ENCODE measurements at places on chromosomes 12 and 14.

DNA sequence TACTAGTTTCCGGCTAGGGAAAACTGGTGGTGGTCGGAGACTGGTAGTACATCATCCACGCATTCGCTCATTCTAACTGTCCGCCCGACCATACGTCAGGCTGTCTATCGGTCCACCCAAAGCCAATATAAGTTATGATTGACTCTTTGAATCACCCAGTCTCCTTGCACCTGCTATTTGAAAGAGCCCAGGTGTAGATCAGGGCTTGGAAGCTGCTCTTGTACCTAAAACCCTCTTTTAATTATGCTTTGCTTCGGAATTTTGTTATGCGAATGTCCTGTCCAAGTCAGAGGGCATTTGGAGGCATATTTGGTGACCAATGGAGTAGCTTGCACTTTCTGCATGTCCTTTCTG is 5.7 kb upstream of the NKX2-1 start:
- no peak for DNase-seq

GRCh38 chr12:22850185-22850584 is 225.2 kb downstream of the ETNK1 start:
- DNase-seq: no peak

GRCh38 chr14:51369814-51370213 is 129.8 kb downstream of the TMX1 start:
- DNase-seq: no peak

DNA sequence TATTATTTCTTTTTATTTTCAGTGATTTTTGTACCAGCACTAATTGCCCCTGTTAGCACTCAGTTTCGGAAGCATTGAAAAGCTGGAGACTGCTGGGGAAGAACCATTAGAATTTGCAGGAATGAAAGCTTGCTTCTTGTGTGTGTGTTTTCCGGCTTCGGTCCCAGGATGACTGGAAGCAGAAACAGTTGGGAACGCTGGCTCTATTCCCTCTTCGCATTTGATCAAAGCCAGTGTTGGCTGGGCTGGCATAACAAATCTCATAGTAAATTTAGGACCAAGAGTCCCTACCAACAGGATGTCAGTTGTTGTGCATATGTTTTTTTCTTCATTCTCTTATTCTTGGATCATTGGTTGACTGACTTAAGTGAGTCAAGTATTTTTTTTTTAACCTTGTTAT is 53.6 kb upstream of the TRAF3 start:
- DNase-seq: no peak

GRCh38 chr12:77685901-77686300 is 144.8 kb upstream of the NAV3 start:
- DNase-seq: no peak

GRCh38 chr14:23145794-23146350 is 26.8 kb upstream of the CEBPE start:
- DNase-seq: no peak

DNA sequence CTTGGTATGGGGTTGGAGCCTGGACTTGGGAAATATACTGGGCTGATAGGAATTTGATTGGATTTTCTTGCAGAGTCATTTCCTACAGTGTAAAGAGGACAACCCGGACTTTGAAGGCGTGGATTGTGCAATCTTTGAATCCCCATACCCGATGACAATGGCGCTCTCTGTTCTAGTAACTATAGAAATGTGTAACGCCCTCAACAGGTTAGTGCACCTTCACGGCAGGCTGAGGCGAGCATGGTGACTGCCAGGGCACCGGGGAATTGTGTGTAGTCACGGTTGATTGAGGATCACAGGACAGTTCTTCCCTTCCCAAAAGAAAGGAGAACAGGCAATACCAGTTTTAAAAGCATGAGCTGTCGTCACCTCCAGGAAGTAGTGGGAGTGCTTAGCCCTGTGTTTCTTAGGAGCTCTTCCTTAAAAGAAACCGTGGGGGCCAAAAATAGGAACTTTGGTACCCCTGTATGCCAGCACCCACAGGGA is 58.3 kb downstream of the ANAPC7 start:
- DNase-seq: peak; percentile 43

DNA sequence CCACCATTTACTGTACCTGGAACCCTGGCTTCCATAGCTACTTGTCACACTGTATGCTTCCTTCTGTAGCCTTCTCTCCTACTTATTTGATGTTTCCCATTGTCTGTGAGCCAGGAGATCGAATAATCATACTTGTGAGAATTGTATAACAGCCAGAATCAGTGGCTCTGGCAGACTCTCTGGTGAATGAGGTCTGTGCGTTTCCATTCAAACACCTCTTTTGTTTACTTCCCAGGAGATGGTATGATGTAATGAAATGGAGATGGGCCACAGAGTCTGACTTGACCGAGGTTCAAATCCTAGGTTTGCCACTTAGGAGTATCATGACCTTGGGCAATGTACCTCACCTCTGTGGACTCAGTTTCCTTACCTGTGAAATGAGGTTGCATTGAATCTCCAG is 35.7 kb upstream of the CLMN start:
- DNase-seq: no peak

DNA sequence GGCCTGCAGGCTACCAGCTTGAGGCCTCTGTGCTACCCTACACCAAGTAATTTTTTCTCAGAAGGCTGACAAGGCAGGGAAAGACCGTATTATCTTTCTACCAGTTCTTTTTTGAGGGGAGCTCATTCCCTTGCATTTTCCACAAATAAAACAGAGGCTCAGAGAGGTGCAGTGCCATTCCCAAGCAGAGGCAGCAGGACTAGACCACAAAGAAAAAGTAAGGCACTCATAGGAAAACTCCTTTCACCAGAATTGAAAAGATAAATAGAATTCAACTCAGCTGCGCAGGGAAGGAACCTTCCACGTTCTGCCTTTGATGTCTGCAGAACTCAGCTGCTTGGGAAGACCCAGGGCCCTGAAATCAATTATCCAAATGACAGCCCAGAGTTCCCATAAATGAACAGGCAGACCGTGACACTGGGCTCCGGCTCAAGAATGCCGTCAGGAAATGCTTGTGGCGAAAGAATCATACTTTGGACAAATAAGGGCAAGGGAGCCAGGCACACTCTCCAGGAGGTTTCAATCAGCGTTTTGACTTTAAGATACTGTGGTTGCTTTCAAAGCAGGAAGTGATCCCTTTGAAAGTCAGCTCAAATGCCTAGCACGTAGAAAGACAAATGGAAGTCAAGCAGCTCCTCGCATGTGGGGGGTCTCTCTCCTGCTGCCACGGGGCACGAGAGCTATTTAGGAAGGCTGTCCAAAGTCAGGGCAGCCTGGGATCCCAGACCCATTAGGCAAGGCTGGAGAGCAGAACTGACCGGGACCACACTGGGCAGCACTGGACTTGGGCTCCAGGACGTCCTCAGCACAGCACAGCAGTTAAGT is 14.0 kb downstream of the KCTD10 start:
- DNase-seq: no peak

DNA sequence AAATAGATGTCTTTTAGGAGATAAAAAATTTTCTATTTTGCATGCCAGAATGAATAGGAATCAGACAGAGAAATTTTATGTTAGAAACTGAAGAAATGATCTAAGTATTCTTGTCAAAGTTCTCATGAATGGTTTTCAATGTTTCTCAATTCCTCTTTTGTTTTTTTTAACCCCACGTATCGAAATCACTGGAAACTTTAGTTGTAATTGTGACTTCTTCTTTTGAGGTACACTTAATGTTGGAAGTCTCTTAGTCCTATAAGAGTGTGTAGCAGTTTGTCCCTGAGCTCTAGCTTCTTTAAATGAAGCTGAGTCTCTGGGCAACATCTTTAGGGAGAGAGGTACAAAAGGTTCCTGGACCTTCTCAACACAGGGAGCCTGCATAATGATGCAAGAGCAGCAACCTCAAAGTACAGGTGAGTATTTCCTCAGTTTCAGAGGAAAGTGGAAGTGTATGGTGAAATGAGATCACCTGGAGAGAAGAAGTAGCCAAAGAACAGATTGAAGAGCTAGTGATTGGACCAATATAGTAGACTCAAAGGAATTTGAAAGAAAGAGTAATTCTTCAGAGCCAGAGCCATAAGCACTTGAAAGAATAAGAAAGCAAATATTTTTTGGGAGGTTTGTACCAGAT is at the start of gene CLEC6A:
Gene CLEC6A, plus strand, starts transcription at position 236 of the 634 bp plus-strand sequence. Its CDS starts 150 bp downstream, at position 386.
- no peak for DNase-seq

DNA sequence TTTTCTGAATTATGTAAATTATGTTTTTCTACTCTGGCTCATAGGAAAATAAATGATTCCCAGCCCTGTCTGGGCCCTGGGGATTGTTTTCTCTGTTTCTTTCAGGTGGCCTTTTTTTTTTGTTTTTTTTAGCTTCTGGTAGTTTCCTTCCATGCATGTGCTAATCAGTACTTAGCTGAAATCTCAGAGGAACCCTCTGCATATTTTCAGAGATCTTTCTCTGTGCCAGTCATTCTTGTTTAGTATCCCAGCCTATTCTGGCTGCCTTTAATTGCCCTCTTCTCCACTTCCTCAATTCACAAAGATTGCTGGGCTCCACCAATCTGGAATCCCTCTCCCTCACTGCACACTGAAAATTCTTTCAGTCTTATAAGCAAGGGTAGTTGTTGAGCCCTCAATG is 46.9 kb downstream of the CNOT2 start:
- DNase-seq: no peak

DNA sequence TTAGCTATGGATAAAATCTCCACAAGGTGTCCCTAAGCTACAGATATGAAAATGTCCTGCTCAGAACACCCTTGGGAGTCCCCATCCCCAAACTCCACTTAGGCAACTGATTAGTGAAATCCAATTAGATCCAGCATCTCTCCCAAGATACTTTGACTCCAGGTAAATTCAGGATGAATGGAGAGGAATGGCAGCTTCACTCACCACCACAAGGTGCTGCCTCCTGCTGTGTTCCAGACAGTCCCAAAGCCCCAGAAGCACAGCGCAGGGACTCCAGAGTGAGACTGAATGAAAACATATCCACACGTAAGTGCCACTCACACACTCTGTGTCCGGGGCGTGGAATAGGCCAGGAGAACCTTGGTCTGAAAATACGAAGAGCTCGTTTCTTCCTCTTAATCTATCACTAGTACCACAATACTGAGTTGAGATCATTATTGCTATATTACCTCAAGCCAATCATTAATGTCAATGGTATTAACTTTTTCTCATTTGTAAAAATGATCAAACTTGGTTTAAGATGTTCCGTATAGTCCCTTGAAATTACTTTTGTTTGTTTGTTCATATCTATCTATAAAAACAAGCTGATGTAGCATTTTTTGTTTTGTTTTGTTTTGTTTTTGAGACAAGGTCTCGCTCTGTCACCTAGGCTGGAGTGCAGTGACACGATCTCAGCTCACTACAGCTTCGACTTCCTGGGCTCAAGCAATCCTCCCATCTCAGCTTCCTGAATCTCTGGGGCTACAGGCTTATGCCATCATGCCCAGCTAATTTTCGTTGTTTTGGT is 70.0 kb upstream of the BICD1 start:
- no peak for DNase-seq

DNA sequence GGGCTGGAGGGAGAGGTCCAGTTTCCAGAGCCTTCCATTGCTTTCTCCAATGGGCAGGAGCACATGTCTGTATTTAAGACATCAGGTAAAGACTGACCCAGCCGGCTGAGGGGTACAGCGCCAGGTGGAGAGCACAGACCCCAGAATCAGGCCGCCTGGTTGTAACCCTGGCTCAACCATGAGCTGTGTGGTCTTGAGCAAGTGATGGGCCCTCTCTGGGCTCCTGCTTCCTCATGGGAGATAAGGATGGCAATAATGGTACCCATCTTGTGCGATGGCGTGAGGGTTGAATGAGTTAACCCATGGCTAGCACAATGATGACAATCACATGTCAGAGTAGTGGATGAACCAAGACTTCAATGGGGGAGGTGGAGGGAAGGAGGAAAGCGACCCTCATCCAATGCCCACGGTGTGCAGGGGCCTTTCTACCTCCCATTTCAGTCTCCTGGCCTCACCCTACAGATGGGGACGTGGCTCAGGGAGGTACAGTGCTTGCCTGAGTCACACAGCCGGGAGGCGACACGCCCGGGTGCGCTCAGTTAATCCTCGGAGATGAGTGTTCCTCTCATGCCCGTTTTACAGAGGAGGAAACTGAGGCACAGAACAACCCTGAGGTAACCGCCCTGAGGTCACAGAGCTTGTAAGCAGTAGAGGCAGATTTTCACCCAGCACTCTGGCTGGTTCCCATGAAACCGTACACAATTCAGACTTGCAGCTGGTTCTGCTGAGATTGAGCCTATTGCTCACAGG is 163.9 kb downstream of the RBM19 start:
- no peak for DNase-seq

GRCh38 chr14:68286667-68287066 is 467.1 kb downstream of the RAD51B start:
- DNase-seq: no peak

- no peak for DNase-seq
Observed at GRCh38 chr12:96195845-96196451, 1.8 kb downstream of the ELK3 start.

- no peak for DNase-seq
Observed at GRCh38 chr14:92481386-92481785, 32.2 kb upstream of the RIN3 start.

- DNase-seq: no peak
Observed at GRCh38 chr12:25101092-25101445, 93.9 kb downstream of the DNAI7 start.

GRCh38 chr12:57603815-57604453 is 690 bp upstream of the DTX3 start:
- peak; percentile 61 for DNase-seq

- peak; percentile 90 for DNase-seq
Observed at GRCh38 chr14:91573894-91574837, 64.1 kb upstream of the PPP4R3A start.

- no peak for DNase-seq
Observed at GRCh38 chr12:57161491-57161890, 14.1 kb upstream of the LRP1-AS start.

DNA sequence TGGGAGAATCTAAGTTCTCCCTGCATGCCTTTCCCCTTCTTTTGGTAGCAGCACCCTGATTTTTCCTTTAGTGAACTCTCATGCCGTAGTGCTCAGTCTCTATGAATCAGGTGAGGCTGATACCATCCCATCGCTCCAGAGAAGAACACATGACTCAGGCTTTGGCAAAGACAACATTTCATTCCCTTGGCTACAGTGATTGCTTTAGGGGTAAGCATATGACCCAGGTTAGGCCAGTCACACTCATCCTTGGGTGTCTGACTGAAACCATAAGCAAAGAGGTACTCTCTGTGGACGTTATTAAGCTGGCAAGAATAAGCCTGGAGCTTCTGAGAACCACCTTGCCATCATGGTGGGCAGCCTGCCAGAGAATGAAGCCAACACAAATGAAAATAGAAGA is 141.8 kb downstream of the MYRFL start:
- no peak for DNase-seq
